Placental epithelial cell (primary cell): ENCODE measurements at places on chromosomes 12 and 14. TPM values are rescaled to one million over a fixed set of nuclear protein-coding genes. Genes with fewer than 3 reads are reported as not detected.

KRT77 gene
- total RNA-seq, result not detected in 2 replicates

CLEC2A gene
- total RNA-seq, result 0.22 TPM in 1 of 2 replicates, not detected in the other

PTPN21 gene
- 33.8 and 42.7 TPM in 2 replicates for total RNA-seq

IL26 gene
- not detected in 2 replicates for total RNA-seq

SLCO1B3 gene
- not detected in 2 replicates for total RNA-seq

TPPP2 gene
- not detected in 2 replicates for total RNA-seq

FBXO33 gene
- total RNA-seq, result 11.8 and 15.6 TPM in 2 replicates

POU6F1 gene
- total RNA-seq, result 2.2 and 5.1 TPM in 2 replicates

NELL2 gene
- total RNA-seq, result 0.33 TPM in 1 of 2 replicates, not detected in the other

LRIG3 gene
- 4.3 and 9.0 TPM in 2 replicates for total RNA-seq

FAM186B gene
- total RNA-seq, result 0.33 and 0.79 TPM in 2 replicates

NRXN3 gene
- total RNA-seq, result 27.1 and 27.2 TPM in 2 replicates

M6PR gene
- 96.0 and 149 TPM in 2 replicates for total RNA-seq

RNASE7 gene
- total RNA-seq, result not detected in 2 replicates

TPH2 gene
- not detected in 2 replicates for total RNA-seq

FBLN5 gene
- total RNA-seq, result 3.5 and 4.2 TPM in 2 replicates

DACT1 gene
- 41.2 and 232 TPM in 2 replicates for total RNA-seq

GNB3 gene
- 0.65 and 3.1 TPM in 2 replicates for total RNA-seq

EMC9 gene
- 11.4 and 13.6 TPM in 2 replicates for total RNA-seq

KIF21A gene
- 5.5 and 9.2 TPM in 2 replicates for total RNA-seq

RFX4 gene
- not detected in 2 replicates for total RNA-seq

KLRB1 gene
- total RNA-seq, result not detected in 2 replicates

ELK3 gene
- 11.4 and 28.1 TPM in 2 replicates for total RNA-seq

DICER1 gene
- 99.3 and 153 TPM in 2 replicates for total RNA-seq
